ENCODE measurements at places on chromosomes 4 and X.

DNA sequence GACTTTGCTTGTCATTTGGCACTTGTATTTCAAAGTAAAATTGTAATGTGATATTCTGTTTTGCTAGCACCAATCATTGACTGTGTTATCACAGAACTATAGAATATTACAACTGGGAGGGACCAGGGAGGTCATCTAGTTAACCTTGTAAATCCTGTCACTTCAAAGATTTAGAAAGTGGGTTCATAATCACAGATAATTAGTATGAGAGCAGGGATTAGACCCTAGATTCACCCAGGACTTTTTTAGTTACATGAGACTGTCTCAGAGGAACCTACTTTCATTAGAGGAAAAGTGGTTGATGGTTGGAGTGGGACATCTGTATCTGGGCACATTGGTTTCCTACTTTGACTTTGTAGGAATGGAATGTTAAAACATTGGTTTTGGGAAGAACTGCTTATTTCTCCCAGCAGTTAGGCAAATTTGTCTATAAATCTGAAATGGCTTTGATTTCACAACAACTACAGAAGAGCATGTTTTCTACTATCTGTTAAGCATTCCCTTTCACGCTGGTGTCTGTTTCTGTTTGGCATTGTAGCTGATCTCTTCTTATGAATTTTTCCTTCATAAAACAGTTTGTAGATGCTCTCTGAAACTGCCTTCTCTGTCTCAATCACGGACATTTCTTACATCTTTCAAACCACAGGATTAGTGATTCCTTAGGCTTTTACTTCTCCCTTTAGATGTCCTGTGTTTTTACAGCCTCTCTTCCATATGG is 144.1 kb downstream of the DIPK2B start:
- no peak for DNase-seq

DNA sequence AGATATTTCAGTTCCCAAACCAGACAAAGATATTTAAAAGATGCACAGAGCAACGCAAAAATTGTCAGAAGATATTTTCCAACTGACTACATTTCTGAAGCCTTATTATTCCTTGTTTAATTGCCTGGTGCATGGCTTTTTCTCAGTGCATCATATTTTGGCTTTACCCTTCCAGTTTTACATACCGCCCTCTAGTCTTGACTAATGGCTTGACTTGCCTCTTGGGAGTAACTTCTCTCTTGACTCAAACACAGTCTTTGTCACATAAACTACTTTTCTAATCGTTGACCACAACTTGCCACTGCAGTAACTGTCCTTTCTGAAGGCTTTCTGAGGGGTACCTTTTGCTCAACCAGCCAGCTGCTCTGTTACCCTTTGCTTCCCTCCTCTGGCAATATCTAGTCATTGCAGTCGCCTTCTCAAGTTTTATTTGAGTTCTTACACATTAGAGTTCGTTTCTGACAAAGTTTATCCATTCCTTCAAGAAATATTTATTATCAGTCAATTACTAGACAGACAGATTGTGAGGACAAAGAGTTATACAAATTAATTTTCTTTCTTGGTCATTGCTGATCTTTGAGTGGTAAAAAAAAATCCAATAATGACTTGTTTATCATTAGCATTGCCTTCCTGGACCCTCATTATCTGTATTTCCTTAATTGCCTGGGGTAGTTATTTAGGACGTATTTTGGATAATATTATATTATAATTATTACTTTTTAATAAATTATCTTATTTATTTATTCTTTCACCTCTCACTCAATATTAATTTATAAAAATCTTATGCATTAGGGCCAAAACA is 506.9 kb upstream of the PCDH10 start:
- DNase-seq: peak; percentile 71

DNA sequence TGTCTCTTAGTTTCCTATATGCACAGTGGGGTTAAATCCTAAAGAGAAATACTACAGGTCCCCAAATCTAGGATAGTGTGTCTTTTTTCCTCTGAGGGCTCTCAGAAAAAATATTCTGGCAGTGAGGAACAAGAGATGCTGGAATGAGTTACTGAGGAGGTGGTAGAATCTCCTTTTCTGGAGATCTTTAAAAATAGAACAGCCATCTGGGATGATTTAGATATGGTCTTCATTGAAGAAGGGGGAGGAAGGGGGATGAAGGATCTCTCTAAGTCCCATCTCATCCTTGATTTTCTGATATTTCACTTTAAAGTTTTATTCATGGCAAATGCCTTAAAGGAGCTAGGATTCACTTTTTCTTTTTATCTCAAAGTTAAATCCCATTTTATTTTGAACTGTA is 235.0 kb downstream of the MAML3 start:
- DNase-seq: no peak

DNA sequence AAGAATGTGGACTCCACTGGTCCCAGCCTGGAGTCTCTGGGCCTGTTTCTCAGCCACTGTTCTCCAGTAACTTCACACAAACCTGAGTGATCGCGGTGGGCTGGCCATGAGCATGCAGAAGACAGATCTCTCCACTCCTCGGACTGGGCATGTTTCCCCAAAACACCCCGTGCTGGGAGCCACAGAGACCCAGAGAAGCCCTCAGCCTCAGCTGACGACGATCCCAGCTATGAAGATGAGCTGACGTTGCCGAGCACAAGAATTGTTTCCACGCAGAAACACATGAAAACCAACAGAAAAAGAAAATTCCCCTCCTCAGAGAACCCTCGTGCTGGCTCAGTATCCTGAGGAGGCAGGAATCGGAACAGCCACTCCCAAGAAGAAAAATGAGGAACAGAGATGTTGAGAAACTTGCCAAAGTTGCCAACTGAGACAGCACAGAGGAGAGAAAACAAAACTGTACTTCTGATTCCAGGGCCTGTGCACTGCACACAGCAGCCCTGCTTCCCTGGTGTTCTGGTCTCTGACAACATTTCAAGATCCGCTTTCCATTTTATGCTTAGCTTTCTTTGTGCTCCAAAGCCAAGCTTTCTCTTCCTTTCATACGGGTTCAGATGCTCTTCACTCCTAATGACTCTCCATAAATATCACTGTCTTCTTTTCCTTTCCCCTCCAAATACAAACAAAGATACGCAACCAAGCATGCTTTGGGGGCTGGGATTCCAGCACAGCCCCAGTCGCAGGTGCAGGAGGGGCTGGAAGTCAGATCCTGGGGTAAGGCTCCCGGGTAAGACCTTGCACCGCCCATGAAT is 81.4 kb downstream of the IRF2 start:
- no peak for DNase-seq

GRCh38 chr4:81495345-81495744 is 23.6 kb upstream of the RASGEF1B start:
- no peak for DNase-seq

- DNase-seq: peak; percentile 44
These were observed 134.0 kb downstream of the HTR2C start for GRCh38 chrX:114717921-114718320.

GRCh38 chr4:89337681-89338080 is 30.1 kb upstream of the GPRIN3 start:
- DNase-seq: no peak

GRCh38 chr4:144975718-144976117 is 122.3 kb downstream of the ANAPC10 start:
- DNase-seq: no peak
